Psoas muscle (tissue), 8 donors: ENCODE measurements at places on chromosomes 1 and 21. TPM values are rescaled to one million over a fixed set of nuclear protein-coding genes. Genes with fewer than 3 reads are reported as not detected.

DNA sequence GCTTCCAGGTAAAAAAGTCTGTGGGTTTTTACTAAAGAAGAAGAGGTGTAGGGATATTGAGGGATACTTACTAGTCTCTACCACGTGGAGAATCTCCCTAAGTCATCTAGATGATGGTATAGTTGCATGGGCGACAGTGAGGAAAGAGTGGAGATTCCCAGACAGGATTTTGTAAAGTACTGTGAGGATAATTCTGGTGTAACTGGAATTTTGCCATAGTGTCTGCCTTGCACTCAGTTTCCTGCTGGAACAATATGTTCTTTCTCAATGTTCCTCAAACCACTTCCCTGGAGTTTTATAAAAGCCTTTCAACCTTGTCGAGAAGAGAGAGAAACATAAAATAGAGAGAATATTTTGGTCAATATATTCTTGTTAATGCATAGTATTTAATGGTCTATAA lies 95.1 kb upstream of the WLS start:
- DNase-seq, result no peak

GRCh38 chr21:41765973-41766882 lies 624 bp downstream of the RIPK4 start:
- DNase-seq, result no peak

DNA sequence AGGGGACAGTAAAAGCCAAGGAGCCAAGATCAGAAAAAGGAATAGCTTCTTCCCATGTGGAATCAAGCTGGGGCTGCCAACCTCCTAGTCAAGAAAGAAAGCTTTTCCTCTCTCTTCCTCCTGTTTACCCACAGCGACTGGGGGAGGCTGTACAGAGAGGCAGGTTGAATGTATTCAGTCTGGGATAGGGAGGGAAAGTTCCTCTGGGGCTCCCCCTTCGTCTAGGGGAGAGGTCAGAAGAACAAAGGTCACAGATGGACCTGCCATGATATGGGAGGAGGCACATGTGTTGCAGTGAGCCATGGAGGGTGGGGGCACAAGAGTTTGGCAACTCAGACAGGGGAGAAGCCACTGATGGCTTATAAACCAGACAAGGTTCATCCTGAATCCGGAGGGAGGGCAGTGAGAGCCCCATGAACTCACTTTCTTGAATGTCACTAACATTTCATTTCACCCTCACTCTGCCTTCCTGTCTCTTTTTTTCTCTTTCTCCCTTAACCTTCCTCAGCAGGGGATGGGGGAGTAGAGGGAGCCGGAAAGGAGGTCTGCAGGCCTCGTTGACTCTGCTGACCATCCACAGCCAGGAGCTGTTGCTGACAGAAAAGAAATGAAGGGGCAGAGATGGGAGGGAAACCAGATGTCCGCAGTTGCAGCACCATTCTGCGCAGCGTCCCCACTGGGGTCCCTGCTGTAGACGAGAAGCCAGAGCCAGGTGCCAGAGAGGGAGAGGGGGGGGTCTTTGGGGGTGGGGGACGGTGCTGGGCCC lies 61.1 kb downstream of the PLXNA2 start:
- DNase-seq, result no peak

GRCh38 chr1:228363686-228364067 lies 43.0 kb downstream of the TRIM11 start:
- peak; percentile 21 for DNase-seq

Gene FALEC
- 1.2 TPM for polyA plus RNA-seq

Gene LEFTY2
- polyA plus RNA-seq, result 0.03 TPM

Gene MTARC1
- 3.8 TPM for polyA plus RNA-seq
